Activated effector memory CD4-positive, alpha-beta T cell treated with Interleukin-2 at 50 U/mL for 16 hours (primary cell): ENCODE measurements at places on chromosomes 11 and 22.

DNA sequence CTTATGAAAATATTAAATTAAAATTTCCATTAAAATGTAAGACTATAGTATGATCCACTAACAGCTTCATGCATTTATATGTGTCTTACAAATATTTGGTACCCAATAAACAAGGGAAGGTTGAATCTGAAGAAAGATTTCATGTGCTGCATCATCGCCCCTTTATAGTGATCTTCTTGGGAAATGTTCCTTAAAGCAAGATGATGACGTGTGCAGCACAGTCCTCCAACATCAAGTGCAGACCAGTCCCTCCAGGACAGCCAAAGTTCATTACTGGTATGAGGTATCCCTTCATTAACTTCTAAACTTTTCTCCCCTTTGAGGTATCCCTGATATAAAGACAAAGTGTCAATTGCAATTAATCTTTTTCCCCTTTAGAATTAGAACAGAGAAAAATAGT is 567.0 kb downstream of the METTL15 start:
- DNase-seq: no peak

DNA sequence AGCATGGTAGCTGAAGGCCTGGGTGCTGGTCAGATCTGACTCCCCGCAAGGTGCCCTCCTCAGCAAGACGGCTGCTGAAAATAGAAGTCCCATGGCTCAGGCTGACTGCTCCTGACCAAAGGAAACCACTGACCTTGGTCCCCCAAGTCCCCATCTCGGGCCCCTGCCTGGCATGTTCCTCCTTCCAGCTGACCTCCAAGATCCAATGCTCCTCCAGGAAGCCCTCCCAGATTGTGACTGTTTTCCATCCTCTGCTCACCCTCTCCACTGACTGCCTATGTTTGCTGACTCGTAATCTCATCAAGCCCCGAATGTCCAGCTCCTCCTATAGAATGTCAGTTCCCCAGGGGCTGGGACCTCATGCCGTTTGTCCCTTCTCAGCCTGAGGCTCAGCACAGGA is 30.5 kb downstream of the ALX4 start:
- DNase-seq: no peak

- DNase-seq: no peak
These were observed 16.6 kb downstream of the APIP start for GRCh38 chr11:34899633-34900016.

GRCh38 chr11:92845805-92846204 is 123.6 kb upstream of the MTNR1B start:
- no peak for DNase-seq

DNA sequence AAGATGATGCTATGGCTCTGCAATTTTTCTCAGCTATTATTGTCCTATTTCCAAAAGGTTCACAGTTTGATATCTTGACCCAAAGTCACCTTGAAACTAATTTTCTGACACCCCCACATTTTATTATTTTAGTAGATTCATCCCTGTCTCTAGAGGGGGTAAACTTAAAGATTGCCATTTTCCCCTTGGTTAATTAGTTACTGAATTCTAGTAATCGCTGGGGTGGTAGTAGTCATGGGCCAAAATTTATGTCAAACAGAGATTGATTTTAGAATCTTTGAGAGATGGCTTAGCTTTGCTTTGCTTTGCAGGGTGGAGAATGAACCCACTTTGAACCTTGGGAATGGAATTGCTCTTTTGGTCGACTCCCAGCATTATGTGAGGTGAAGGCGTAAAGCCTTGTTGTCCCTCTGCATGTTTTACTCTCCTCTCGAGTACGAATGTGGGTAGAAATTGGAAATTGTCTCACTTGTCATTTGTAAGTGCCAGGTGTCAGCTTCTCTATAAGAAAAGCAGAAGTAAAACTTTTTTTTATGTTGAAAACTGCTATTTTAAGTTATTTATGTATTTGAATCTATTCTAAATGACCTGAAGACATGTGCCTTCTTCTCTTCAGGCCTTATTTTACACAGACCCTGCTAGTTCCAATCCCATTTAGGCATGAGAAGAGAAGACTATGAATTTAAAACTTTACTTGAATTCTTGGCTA is 42.4 kb upstream of the RCE1 start:
- DNase-seq: no peak

- peak; percentile 50 for DNase-seq
These were observed 56.8 kb downstream of the CD6 start for GRCh38 chr11:61028135-61028729.

GRCh38 chr11:64391839-64392238 is 32.9 kb downstream of the RPS6KA4 start:
- no peak for DNase-seq

GRCh38 chr22:48968201-48968959 is 859.3 kb downstream of the BRD1 start:
- DNase-seq: no peak

- no peak for DNase-seq
These were observed 24.8 kb downstream of the CNTF start for GRCh38 chr11:58647141-58647699.

DNA sequence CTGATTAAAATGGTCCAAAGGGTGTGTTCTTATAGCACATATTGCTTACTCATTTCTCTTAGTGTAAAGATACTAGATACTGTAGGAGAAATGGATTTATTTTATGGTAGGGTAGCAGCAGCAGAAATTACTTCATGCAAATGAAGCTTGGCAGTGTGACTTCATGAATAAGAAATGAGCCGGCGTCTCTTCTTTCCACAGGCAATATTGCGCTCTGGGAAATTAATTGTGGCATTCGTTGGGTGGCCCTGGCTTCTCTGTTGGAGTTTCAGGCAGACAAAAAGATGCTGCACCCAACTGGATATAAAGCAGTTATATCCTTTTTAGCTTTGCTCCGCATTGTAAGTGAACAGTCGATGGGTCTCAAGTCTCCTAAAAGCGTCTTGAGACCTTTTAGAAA is 211.0 kb upstream of the NAV2 start:
- no peak for DNase-seq

DNA sequence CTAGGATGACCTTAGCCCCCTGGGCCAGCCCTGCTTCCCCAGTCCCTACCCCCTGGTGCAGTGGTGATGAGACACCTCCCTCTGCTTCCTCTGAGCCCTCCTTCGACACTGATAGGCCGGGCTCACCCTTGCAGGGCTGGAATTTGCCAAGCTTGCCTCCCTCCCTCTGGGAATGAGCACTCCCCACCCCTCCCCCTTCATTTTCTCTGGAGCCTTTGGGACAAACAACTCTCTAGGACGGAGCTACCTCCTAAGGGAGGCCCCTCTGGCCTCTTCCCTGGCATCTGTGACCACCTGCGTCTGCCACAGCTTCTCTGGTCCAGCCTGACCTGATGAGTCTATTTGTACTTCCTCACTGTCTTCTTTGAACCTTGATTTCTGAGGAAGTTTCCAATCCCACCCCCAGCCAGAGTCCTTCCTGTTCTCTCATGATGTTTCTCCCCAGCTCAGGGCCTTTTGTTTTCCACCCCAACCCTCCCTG is 53.3 kb upstream of the ADA2 start:
- no peak for DNase-seq

DNA sequence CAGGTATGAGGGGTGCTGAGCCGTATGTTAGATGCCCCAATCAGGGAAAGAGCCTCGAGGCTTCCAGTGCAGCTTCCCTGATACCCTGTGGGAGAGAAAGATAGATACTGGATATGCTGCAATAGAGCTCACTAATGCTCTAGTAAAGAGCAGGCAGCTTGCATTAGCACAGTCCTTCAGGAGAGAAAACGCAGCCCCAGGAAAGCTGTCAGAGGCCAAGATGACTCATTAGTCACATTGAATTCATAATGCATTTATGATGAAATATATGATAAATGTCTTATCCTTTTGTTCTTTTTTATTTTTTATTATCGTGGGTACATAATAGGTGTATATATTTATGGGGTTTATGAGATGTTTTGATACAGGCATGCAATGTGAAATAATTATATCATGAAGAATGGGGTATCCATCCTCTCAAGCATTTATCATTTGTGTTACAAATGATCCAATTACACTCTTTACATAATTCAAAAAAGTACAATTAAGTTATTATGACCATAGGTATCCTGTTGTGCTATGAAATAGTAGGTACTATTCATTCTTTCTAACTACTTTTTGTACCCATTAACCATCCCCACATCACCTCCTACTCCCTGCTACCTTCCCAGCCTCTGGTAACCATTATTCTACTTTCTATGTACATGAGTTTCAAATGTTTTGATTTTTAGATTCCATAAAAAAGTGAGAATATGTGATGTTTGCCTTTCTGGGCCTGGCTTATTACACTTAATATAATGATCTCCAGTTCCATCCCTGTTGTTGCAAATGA is 94.5 kb upstream of the TOP3B start:
- no peak for DNase-seq
